Transverse colon (tissue), 4 donors: ENCODE measurements at places on chromosomes 4 and X. TPM values are rescaled to one million over a fixed set of nuclear protein-coding genes. Genes with fewer than 3 reads are reported as not detected.
A peak's percentile ranks its signal among the peaks of the same experiment; 100 is the strongest.

- DNase-seq, result no peak
Measured at GRCh38 chr4:89837993-89838390, 1.0 kb upstream of the SNCA start.

GRCh38 chrX:35622040-35622439 is 176.1 kb upstream of the MAGEB16 start:
- DNase-seq, result no peak

DNA sequence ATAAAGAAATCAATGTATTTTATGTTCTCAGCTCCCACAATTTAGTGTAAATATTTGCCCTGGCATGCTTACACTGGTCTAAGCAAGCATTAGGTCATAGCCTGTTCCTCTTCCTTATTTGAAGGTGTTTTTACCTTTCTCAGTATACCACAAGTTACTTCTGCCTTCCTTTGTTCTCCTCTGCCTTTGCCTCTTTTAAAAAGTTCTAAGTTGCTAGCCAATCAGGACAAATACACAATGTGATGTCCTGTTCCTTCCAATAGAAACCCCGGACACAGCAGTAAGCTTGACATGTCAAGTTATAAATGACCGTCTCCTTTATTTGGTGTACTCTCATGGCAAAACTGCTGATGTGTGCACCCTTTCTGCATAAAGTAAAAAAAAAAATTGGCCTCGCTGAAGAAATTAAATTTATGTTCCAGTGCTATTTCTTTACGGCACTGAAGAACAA is 49.4 kb downstream of the UGT2B10 start:
- DNase-seq, result no peak

- DNase-seq, result no peak
Measured at GRCh38 chrX:15617111-15617510, 16.4 kb upstream of the ACE2 start.

GRCh38 chr4:30836231-30836630 is 116.1 kb downstream of the PCDH7 start:
- no peak for DNase-seq

DNA sequence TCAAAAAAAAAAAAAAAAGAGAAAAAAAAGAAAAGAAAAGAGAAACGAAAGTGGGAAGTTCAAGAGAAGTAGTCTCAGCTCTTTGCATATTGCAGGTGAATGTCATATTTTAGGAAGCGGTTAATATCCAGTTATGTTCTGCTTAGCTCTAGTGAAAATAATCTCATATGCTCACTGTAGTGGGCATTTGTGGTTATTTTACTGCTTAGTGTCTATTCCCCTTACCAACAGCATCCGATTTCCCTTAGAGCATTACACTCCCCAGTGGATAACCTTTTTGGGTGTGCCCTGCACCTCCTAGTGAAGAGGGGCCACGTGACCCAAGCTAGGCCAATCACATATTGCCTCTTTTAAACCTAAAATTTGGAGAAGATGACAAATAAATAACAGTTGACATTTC is 111.2 kb upstream of the ZNF827 start:
- no peak for DNase-seq

GRCh38 chr4:189049682-189050081 is 891.0 kb upstream of the FRG1 start:
- no peak for DNase-seq

- no peak for DNase-seq
Measured at GRCh38 chr4:84494531-84494930, 4.6 kb downstream of the NKX6-1 start.

DNA sequence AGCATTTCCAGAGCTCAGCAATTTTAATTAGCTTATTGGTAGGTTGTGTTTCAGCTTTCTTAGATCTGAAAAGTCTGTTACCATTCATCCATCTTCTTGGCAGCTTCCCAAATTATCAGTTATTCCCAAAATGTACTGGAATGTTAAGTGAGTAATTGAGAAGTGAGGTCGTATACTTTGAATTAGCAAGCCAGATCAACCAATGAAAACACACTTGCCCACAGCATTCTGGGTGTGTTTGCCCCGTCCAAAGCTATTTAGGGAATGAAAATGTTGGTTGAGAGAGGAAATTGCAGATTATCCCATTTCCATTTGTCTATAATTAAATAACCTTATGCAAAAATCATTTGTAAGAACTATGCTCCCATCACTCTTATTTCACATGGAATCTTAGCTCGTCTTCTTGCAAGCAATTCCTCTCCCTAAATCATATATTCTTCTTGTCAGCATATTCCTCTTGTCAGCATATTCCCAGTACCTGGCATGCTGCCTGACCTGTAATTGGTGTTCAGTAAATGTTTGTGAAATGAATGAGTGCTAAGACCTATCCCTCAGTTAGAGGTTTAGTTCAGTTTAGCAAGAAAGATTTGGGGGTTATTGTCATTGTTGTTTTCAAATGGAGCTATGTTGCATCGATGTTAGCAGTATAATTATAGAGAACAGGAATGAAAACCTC is 23.3 kb upstream of the ANTXR2 start:
- no peak for DNase-seq

GRCh38 chrX:112642349-112642748 is 37.4 kb downstream of the LHFPL1 start:
- DNase-seq, result peak; percentile 9

DNA sequence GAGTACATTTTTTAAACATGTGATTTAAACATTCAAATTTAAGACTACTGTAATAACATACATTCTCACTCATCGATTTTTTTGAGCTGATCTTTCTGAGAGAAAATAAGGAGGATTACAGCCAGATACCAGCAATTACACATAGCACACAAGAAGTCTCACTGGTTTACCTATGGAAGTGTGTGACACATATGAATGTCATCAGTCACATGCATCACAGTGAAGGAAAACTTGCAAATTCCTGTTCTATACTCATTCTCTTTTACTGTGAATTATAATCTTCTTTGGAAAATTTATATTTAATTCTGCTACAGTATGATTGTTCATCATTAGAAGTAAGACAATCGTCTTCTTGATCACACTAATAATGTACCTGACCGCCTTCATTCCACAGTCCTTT is 21.3 kb upstream of the BMP2K start:
- no peak for DNase-seq

GRCh38 chrX:49206543-49206942 is 6.5 kb upstream of the SYP start:
- DNase-seq, result no peak

DNA sequence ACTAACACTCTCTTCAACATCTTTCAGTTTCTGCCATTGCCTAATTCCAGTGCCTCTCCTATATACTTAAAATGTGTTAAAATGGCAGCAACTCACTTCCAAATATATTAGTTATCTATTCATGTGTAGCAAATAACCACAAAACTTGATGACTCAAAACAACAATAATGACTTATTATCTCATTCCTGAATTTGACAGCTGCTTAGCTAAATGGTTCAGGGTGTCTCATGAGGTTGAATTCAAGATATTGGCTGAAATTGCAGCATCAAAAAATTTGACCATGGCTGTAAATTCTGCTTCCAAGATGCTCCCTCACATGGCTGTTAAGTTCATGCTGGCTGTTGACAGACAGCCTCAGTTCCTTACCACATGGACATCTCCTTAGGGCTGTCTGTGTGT is 25.3 kb downstream of the PITX2 start:
- no peak for DNase-seq

DNA sequence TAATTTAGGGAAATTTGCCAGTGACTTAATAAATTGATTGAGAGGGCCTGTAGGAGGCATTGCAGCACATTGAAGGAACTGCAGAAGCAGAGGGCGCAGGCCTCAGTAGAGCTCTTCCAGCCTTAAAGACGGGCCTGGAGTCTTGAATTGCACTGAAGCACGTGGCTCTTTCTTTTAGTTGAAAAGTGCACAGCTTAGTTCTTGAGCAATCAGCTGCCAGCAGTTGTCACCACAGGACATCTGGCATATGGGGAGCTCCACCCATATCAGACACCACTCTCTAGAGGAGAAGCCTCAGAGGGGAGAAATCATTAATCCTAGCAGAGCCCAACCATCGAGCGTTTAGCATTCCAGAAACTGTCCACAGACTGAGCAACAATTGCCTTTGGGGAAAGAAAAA is 16.0 kb upstream of the FGF16 start:
- no peak for DNase-seq

DNA sequence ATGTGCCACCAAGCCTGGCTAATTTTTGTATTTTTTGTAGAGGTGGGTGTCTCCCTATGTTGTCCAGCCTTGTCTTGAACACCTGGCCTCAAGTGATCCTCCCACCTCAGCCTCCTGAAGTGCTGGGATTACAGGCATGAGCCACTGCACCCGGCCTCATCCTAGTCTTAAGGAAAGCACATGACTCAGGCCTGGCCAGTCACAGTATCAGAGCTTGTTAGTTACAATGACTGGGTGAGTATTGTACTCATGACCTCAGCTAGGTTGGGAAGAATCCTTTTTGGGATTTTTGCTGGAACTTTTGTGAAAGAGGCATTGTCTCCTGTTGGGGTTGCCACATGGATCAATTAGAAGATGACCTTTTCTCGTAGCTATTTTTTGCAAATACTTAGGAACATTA is 292.8 kb downstream of the RAPGEF2 start:
- no peak for DNase-seq

- no peak for DNase-seq
Measured at GRCh38 chrX:39835776-39836175, 262.0 kb downstream of the BCOR start.

DNA sequence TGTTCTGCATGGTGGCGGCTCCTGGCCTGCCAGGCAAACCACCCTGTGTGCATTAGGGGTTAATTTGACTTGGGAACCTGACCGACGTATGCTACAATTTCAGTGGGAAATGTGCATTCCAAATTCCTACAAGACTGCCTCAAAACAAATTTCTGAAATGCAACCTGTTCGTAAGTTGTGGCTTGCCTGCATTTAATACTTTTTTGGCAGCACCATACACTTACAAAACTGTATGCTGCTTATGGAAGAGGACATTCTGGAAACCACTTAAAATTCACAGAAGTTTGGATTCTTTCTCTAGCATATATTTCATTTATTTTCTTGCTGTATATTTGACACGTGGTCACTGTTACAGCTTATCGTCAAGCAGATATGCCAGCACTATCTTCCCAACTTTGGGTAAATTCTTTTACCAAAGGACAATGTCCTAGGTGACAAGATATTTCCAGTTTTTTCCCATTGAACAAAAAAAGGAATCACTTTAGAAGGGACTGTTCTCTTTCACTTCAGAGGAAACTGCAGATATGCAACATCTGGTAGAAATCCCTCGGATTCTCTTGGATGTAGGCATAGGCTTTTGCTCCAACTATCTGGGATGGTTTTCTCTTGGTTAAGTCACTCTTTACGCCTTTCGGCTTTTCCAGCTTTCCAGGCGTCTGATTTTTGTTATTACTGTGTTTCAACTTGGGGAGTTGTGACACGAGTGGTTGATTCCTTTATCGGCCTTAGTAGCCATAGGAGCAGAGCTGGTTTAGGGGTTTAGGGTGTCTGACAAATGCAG is 9.7 kb upstream of the TENM3 start:
- DNase-seq, result no peak

- DNase-seq, result no peak
Measured at GRCh38 chr4:87916626-87917025, 58.9 kb upstream of the SPP1 start.

GRCh38 chrX:9271789-9272525 is 192.9 kb upstream of the TBL1X start:
- DNase-seq, result no peak

DNA sequence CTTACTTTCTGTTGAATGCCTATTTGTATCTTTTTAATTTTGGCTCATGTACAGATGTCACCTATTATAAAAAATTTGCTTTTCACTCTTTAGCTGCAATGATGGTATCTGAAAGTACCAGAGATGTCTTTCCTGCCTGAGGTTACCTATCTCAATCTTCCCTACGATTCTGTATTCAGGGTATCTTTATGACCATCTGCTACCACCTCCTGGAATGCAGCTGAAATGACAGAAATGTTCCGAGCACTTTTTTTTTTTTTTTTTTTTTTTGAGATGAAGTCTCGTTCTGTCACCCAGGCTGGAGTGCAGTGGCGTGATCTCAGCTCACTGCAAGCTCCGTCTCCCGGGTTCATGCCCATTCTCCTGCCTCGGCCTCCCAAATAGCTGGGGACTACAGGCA is 136.4 kb downstream of the REPS2 start:
- no peak for DNase-seq

GRCh38 chrX:38138900-38139299 is 81.8 kb downstream of the SRPX start:
- no peak for DNase-seq

GRCh38 chr4:140071806-140072205 is 82.2 kb downstream of the MAML3 start:
- DNase-seq, result peak; percentile 33

GRCh38 chrX:42028109-42028508 is 104.8 kb upstream of the CASK start:
- DNase-seq, result no peak

DNA sequence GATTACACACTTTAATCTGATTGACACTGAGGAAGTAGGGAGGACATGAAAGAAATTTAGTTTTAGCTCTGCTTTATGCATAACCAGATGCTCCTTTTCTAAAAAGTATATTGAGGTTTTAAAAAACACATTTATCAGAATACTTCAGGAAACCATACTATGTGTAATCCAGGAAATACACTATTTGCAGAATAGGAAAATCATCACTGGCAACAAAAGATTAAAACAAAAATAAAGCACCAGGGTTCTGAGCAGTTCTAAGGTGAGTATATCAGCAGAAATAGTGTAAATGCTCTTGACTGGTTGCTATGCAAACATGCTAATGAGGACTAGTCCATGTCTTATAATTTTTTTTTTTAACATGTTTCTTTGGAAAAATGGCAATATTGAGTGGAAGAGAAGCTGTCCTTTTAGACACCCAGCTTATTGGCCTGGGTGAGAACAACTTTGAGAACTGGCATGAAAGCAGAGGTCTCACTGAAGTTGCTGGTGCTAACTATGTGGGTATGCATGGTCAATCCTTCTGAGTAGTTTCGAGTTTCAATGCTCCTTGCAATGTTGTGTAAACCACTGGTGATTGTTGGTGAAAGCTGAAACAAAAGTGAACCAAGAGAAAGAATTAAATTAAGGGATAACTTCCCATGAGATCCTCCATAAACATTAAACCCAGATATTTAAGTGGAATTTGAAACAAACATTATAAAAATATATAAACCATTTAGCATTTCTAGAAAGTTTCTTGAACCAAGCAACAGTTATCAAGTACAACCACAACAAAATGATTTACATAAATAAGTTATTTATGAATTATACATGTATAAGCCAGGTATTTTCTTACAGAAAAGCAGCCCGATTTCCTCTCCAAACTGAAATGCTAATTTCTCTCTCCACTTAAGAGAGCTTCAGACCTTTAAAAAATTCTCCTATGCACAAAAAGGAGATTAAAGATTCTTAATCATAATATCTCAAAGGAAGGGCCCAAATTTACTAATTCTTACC is 20.4 kb upstream of the SCD5 start:
- DNase-seq, result no peak

- no peak for DNase-seq
Measured at GRCh38 chr4:150211799-150212445, 133.7 kb downstream of the DCLK2 start.

The PAGE2B gene
- 2.0 TPM for total RNA-seq

The TENM3 gene
- total RNA-seq, result 9.8 TPM

The DIPK2B gene
- total RNA-seq, result 6.0 TPM

The ZNF185 gene
- not detected for total RNA-seq

The RXFP1 gene
- 0.16 TPM for total RNA-seq
